PC-9 (cell line): ENCODE measurements at places on chromosomes 5 and 9. TPM values are rescaled to one million over a fixed set of nuclear protein-coding genes. Genes with fewer than 3 reads are reported as not detected.

The RABGAP1 gene
- 95.8 and 103 TPM in 2 replicates for total RNA-seq

- no peak for DNase-seq
Measured at GRCh38 chr9:8261737-8262136, 462.2 kb upstream of the DMAC1 start.

The SPAAR gene
- total RNA-seq = 0.72 and 0.73 TPM in 2 replicates

- DNase-seq = no peak
Measured at GRCh38 chr5:158786390-158786789, 313.3 kb downstream of the EBF1 start.

DNA sequence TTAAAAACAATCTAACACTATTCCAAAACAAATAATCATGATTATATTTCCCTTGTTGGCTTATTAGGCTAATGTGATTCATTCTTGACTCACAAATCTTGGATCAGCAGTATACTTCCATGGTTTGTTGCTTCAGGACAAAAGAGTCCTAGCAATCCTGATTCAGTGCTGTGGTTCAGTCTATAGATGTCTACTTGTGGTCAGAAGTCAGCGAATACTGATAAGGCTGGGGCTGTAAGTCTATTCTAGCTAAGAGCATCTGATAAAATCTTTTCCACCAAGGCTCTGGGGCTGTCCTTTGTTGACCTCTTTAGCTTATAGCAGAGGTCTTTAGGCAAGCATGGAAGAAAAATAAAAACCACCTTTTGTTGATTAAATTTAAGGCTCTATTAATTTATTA lies 4.4 kb upstream of the SMIM3 start:
- no peak for DNase-seq

- DNase-seq = no peak
Measured at GRCh38 chr5:146718609-146719008, 159.9 kb downstream of the PPP2R2B start.

GRCh38 chr5:95035891-95036685 lies 248.8 kb downstream of the MCTP1 start:
- no peak for DNase-seq

DNA sequence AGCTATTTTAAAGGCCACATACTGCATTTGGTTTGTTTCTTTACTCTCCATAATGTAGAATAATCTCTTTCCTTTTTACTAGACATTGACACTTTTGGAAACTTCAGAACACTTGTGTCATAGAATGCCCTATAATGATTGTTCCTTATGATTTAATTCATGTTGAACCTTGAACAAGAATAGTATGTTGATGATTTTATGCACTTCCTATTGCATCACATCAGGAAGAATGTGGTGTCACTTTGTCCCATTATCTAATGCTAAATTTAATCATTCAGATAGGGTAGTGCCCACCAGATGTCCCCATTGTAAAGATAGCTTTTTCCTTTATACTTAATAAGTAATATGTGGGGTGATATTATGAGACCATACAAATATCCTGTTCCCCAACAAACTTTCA lies 19.4 kb upstream of the DEPDC1B start:
- DNase-seq = no peak

DNA sequence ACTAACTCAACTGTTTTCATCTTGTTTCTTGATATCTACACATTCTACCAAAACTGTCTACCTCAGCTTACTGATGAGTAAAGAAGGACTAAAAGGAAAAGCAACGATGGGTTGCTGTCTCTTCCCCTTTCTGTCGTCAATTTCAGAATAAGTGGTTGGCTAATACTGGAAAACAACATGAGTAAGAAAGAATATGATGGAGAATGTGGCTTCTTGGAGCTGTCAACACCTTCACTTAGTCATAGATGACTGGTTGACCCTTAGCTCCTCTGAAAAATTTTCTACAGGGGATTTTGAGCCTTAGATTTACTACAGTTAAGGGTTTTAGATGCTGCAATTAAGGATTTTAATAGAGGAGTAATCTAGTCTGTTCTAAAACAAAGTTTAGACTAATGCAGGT lies 797.9 kb downstream of the TLE4 start:
- DNase-seq = no peak

The OR1J2 gene
- not detected in 2 replicates for total RNA-seq

The FYB1 gene
- total RNA-seq = 7.1 and 10.5 TPM in 2 replicates

The CDHR2 gene
- total RNA-seq = not detected in 2 replicates

GRCh38 chr9:133506653-133507038 lies 18.1 kb downstream of the MYMK start:
- peak; percentile 85 for DNase-seq

GRCh38 chr5:110718311-110718710 lies 8.2 kb downstream of the TMEM232 start:
- DNase-seq = no peak

The CCDC192 gene
- total RNA-seq = not detected in 2 replicates

The TMEM232 gene
- total RNA-seq = 0.65 and 1.1 TPM in 2 replicates

- no peak for DNase-seq
Measured at GRCh38 chr9:19119246-19119645, 8.0 kb downstream of the PLIN2 start.

DNA sequence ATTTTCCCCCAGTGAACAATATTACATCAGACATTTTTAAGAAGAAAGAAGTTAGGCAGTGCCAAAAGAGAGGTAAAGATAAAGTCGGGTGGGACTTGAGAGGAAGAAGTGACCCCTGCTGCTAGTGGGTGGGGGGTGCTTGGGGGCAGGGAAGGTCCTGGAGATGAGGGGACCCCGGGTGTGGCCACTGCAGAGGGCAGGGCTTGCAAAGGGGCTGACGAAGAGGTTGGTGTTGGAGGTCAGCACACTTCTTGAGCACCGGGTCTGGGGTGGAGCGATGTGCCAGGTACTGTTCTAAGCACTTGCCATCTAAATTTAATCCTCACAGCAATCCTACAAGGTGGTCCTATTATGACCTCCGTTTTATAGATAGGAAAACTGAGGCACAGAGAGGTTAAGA lies 62.0 kb downstream of the AMBP start:
- DNase-seq = no peak

DNA sequence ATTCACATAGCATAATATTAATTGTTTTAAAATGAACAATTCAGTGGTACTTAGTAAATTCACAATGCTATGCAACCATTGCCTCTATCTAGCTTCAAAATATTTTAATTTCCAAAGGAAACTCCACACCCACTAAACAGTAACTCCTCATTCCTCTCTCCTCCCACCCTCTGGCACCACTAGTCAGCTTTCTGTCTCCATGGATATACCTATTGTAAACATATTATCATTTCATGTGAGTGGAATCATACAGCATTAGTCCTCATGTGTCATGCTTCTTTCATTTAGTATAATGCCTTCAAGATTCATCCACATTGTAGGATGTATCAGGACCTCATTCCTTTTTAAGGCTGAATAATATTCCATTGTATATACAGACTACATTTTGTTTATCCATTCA lies 48.6 kb downstream of the PHF2 start:
- no peak for DNase-seq

- DNase-seq = no peak
Measured at GRCh38 chr9:136910901-136911245, 24.6 kb downstream of the TRAF2 start.

GRCh38 chr5:181044662-181045305 lies 4.7 kb downstream of the BTNL9 start:
- no peak for DNase-seq

DNA sequence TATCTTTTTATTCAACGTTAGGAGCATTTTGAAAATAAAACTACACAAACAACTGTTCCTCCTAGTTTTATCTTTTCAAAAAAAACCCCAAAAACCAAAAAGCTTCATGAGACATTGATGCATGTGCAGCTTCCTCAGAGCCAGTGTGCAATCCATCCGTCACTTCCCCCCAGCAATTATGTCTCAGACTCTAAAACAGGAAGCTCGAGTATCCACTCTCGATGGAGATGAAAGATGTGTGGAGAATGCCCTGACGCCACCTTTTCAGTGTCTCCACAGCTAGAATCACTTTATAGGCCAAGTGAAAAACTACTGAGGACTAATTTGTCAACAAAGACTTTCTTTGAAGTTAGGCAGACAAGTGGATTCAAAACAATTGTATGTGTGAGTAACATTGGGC lies 408.9 kb upstream of the SMARCA2 start:
- no peak for DNase-seq
